KG1 (cell line): ENCODE measurements at places on chromosomes 5 and 9.

GRCh38 chr9:100724886-100725285, 147.0 kb downstream of the CAVIN4 start:
- DNase-seq: no peak

DNA sequence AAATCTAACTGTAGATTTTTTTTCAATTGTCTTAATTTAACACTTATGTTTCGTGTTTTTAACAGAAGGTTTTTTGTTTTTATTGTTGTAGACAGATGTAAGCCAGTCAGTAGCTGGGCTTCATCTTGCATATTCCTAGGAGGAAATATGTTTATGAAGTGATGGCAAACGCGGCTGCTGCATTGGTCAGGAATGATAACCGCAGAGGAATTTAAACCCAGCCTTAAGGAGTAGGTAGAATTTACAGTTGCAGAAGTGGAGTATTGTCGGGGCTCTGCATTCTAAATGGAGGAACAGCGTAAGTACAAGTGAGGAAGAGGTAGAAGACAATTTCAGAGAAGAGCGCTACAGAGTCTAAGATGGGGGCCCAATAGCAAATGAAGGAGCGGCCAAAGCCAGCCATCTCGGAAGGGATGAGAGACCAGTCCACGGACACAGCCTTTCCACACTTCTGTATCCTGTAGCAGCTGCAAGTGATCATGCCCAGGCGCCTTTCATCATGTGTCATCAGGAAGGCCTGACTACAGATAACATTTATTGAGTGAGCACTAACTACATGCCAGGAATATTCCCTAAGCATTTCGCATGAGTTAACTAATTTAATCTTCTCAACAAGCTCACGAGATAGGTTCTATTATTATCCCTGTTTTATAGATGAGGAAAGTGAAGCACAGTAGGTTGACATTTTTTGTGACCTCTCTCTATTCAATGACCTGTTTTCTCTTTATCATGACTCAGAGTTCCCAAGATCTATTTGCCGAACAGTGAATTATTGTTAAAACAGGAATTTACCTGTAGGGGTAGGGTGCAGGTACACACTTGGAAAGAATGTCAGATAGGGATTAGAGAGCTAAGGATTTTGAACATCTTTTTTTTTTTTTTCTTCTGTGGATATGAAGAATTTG, 38.1 kb downstream of the CMYA5 start:
- no peak for DNase-seq

GRCh38 chr5:146947181-146947941, 68.8 kb upstream of the PPP2R2B start:
- DNase-seq: no peak

GRCh38 chr9:134320126-134320867, 6.0 kb upstream of the RXRA start:
- DNase-seq: no peak

DNA sequence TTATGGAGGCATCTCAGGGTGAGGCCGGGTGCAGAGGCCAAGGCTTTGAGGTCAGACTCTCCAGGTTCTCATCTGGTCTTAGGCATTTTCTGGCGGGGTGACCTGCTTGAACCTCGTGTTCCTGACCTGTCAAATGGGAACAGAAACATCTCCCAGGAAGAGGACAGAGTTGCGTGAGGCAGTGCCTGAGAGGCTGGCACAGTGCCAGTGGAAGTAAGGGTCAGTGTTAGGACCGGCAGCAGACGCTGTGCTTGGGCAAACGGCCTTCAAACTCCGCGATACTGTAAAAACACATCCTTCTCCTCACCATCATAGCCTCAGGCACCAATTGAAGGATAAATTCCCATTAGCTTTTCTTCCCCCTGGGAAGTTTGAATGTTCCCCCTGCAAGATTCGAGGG, 55.6 kb upstream of the FCN2 start:
- DNase-seq: no peak

- DNase-seq: no peak
Observed at GRCh38 chr5:15266229-15266628, 233.8 kb upstream of the FBXL7 start.

DNA sequence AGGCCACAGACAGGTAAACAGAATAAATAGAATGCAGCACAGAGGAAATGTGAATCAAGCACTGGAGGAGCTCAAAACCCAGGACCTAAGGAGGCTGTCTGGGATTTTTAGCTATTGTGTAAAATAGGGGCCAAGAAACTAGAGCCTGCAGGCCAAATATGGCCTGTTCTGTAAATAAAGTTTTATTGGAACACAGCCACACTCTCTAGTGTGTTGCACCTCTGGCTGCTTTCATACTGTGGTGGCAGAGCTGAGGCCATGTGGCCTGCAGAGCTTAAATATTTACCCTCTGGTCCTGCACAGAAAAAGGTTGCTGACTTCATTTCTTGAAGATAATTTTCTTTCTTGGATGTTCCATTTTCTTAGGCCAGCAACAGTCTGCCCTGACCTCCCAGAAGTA, 136.4 kb downstream of the WDR41 start:
- DNase-seq: no peak

GRCh38 chr5:118723021-118723338, 265.4 kb downstream of the DTWD2 start:
- DNase-seq: no peak
